Esophagus squamous epithelium (tissue), 5 donors: ENCODE measurements at places on chromosomes 3 and 15.

- no peak for DNase-seq
Measured at GRCh38 chr3:45205126-45205525, 21.0 kb downstream of the TMEM158 start.

- DNase-seq, result no peak
Measured at GRCh38 chr15:64623347-64623996, 151.9 kb downstream of the RBPMS2 start.

GRCh38 chr15:89656116-89656815, 999 bp upstream of the KIF7 start:
- no peak for DNase-seq

GRCh38 chr3:124999317-124999716, 56.5 kb downstream of the HEG1 start:
- no peak for DNase-seq
